ENCODE measurements at places on chromosomes 3 and 15.

GRCh38 chr3:120661106-120661905 is 20.7 kb downstream of the HGD start:
- no peak for DNase-seq

GRCh38 chr15:38666865-38667510 is 102.4 kb upstream of the RASGRP1 start:
- no peak for DNase-seq

GRCh38 chr15:58535337-58535736 is 103.5 kb downstream of the LIPC start:
- no peak for DNase-seq

DNA sequence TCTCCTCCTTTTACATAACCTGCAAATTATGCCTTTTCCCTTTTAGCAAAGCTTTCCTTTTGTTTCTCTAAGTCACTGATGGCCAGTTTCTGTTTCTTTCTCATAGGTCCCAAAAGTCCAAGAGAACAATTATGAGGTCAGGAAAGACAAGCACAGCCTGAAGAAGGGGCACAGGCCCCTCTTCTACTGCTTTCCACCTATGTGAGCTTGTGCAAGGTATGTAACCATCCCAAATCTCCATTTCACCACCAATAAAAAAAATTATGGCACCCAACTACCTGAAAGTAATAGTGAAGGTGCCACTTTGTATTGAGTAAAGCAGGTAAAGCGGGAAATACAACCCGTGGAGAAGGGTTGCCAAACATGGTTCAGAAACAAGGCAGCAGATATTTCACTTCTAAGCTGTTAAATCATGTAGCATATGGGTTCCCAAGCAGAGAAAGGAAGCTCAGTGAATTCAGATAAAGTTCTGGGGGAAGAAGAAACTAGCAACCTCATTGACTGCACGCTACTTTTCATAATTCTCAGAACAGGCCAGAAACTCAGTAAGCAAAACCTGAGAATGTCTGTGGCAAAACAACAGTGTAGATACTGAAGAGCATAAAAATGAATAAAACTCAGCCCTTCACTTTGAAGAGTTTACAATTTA is 4.2 kb downstream of the PLOD2 start:
- no peak for DNase-seq

DNA sequence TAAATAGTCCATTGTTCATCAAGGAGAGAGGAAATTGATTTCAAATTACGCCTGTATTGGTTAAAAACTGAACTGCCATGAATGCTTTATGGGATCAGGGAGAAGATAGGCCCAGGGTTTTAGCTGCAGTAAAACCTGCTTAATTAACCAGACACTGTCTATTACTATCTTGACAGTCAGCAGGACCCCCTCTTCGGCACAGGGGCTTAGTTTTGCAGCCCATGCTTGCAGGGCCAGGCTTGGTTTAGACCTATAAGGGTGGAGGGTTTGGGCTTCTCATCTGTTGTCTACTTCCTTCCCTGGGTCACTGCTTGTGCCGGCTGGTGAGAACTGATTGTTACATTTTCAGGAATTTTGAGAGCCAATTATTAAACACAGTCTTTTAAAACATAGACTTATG is 41.1 kb downstream of the PTPRG start:
- no peak for DNase-seq

GRCh38 chr3:133765256-133765655 is 19.1 kb downstream of the TF start:
- no peak for DNase-seq

- DNase-seq, result no peak
Measured at GRCh38 chr3:123511726-123512125, 62.8 kb upstream of the ADCY5 start.

DNA sequence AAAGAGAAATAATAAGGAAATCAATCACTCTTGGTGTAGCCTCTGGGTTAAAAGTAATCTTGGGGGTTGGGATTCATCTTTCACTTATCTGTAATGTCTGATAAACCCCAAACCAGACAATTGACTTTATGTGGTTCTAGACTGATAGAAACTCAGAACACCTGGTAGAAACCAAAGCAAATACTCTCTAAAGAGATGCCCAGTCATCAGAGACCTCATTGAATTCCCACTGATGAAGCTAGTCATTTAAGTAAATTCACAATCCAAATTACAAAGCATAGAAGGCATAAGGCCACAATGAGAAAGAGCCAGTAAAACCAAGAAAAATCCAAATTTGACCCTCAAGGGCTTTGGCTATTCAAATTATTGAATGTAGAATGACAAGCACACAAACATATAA is 250.6 kb downstream of the MBNL1 start:
- DNase-seq, result no peak

GRCh38 chr3:44712455-44713075 is at the start of gene ZNF502:
Gene ZNF502, plus strand, starts transcription at chr3:44712660. Its CDS starts 7,602 bp downstream, at chr3:44720262.
- peak; percentile 70 for DNase-seq

DNA sequence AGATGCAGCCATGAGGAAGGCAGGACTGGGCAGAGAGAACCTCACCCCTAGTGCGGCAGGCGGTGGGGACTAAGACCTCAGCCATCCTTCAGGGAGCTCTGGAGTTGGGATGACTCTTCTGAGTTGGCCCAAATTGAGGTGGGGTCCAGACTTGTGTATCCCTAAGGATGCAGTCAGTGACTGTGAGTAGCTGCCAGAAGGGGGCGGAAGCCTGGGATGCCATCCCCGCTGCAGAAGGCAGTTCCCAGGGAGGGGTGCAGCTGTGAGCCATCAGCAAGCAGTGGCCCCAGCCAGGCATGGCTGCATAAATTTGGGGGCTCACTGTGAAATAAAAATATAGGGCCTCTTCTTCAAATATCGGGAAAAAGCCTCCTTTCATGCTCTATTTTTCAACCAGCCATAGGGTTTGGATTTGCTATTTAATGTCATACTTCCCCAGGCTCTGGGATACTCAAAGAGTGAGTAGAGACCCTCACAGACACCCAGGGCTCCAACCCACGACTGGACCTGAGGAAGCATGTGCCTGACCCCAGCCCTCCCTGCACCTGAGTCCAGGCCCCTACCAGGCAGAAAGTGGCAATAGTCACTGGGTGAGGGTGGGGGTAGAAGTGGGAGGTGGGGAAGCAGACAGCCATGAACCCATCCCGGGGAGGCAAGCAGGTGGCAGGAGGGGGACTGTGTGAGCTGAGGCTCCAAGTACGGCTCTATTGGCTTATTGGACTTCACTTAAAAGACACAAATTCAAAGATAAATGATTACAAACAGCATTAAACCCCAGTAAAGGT is 30.5 kb downstream of the GRK7 start:
- no peak for DNase-seq

DNA sequence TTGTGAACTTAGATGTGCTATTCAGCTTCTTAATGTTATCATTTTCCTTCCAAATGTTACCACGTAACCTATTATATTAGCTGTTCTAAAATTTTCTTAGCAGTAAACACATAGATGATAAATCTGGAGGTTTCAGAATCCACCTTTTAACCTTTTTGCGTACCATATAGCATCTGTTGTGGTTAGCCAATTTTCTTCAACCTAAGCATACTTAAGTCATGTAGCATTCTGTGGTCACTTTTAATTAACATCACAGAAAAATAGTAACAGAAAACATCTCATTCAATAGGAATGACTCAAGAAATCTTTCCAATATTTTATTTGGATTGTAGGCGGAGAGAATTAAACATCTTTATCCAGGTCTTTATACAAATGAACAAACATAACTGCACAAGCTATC is 1465.3 kb upstream of the GBE1 start:
- DNase-seq, result no peak

DNA sequence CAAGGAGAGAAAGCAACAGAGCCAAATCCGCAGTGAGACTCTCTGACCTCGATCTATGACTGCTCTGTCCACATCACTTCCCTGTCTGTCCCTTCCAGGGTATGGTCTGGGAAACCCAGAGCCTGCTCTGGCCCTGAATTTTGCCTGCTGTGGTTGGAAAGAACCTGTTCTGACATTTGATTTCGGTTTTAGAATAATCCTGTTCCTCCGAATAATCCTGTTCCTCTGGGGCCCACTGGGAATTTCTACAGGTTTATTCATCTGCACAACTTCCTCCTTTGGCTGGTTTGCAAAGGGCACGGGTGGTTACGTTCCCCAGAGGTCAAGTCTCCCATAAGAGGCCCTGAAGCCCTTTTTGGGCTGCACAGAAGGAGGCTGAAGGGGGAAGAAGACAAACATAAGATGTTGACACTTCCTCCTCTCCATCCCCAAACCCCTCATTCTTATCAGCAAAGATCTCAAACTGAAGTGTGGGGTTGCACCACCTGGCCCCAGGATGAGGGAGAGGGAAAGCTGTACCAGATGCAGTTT is 10.6 kb downstream of the LAMP3 start:
- no peak for DNase-seq

Data from SHP77 (cell line).